H9 (cell line): ENCODE measurements at places on chromosomes 7 and 10.

- no peak for DNase-seq
Measured at GRCh38 chr10:8238986-8239385, 184.5 kb downstream of the GATA3 start.

DNA sequence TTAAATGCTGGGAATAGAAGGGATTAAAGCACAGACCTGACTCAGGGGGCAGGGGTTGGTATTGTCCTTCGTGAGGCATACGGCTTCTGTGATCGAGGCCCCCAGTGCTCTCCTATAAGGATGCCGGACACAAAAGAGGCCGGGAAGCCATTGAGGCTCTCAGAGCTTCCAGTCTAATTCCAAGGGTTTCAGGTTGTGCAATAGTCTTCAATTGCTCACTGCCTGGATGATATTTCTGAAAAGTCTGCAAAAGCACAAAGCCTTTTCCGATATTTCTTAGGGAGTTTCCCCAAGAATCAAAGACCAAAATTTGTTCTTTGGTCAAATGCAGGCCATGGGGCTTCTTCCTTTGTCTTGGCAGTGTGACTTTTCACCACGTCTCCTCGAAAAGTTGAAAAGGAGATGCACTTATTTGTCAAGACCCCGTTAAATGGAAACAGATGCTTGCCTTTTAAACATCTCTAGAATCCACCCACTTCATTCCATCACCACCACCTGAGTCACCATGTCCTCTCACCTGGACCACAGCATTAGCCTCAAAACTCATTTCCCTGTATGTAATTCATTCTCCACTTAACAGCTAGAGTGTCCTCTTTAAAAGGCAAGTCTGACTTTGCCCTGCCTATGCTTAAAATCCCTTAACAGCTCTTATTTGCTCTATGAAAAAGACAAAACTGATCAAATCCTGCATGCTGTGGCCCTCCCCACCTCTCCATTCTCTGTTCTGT, 134.8 kb upstream of the NAMPT start:
- DNase-seq: no peak

- DNase-seq: no peak
Measured at GRCh38 chr10:52115823-52116222, 198.3 kb upstream of the DKK1 start.

DNA sequence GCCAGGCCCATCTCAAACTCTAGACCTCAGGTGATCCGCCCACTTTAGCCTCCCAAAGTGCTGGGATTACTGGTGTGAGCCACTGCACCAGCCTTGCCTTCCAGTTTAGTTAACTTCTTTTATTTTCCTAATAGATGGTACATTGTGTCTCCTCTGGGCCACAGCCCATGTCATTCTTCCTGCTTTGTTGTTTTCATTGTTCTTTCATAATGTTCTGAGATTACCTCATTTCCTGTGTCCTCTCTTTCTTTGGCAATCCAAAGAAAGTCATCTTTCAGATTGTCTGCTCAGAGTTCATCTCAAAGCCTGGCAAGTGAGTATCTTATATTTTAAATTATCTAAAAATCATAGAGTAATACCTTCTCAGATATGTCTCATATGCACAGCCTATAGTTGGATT, at the start of gene OLAH:
TSS of gene OLAH (plus strand) at position 270 of the 400 bp plus-strand sequence. CDS start 3,346 bp downstream, outside the sequence.
- DNase-seq: no peak

- no peak for DNase-seq
Measured at GRCh38 chr7:77481615-77482014, 55.5 kb upstream of the PTPN12 start.

GRCh38 chr7:113267271-113267670, 148.9 kb upstream of the SMIM30 start:
- DNase-seq: no peak

GRCh38 chr10:43699516-43699915, 50.8 kb upstream of the ZNF32 start:
- no peak for DNase-seq
